ENCODE measurements at places on chromosomes 6 and 20.

GRCh38 chr20:39623584-39624234, 661.6 kb downstream of the DHX35 start:
- DNase-seq, result no peak

DNA sequence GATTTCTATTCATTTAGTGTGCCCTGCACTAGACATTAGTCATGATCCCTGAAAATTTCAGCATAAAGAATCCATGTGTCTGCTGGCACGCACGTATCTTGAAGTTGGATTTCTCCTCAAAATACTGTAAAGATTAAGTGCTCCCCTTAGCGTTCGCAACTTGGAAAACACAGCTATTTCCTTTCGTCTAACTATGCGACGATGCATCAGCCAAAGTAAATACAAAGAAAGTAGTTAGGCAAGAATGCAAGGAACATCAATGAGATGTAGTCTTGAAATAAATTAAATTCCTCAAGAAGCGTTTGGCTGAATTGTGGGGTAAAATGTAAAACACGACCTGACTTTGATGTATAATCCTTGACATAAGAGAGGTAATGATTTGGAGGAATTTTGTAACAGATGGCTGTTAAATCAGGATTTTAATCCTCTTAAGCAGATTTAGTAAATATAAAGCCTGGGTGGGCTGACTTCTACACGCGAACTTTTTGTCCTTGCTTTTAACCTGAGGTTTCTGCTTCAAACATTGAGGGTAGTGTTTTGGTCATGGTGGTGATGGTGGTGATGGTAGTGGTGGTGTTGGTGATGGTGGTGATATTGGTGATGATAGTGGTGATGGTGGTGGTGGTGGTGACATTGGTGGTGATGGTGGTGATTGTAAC, 88.2 kb downstream of the FOXF2 start:
- no peak for DNase-seq

GRCh38 chr6:107730683-107731314, 93.3 kb downstream of the SCML4 start:
- no peak for DNase-seq

DNA sequence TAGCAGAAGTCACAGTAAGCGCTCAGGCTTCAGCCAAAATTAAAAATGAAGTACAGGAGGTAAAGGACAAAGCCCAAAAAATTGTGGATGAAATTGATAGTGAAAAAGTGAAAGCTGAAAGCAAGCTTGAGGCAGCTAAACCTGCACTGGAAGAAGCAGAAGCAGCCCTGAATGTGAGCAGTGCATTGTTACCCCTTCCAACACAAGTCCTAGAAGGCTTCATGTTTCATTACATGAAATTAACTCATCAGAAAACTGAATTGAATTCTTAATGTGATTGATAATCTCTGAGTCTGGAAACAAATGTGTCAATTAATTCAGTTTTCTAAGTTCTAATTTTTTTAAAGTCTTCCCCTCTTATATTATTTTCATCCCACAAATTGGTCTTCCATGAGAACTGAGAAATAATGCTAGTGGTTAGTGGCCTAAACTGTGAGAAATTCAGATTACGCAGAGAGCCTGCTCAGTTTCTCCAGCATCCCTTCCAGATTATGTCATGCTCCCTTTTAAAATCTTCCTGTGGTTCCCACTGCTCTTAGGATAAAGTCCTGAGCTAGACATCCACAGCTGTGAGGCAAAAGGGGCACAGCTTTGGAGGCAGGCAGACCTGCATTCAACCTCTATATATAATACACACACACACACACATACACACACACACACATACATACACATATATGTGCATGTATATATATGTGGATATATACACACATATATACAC, 133.2 kb upstream of the GLP1R start:
- no peak for DNase-seq

DNA sequence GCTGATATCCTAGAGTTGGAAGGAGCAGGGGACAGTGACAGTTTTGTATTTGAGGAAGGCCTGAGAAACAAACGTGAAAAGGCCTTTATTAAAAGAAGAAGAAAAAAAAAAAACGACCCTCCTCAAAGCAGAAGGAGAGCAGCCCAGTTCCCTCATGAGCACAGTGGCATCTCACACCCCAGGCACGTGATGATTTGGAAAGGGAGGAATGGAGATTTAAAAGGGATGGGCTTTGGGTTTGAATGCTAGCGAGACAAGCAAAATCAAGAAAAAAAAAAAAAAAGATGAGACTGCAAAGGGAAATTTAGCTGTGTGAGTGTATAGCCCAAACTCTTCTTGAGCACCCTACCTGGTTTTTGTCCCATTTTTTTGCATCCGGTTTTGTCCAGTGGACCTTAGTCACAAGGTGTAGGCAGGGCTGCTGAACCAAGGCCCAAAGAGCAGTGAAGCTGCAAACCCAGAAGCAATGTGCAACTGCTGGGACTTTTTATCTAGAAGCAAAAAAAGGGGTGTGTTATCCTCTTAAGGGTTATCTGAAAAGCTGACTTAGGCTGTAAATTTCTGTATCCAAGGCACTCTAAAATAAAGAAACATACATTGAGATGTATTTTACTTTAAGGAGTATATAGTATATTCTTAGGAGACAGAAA, 54.5 kb upstream of the RREB1 start:
- DNase-seq, result no peak

All from activated T-helper 9 cell treated with anti-CD3 and anti-CD28 coated beads, Interleukin-2, amount 50 U/mL, for 16 hours (primary cell).